SW 1271 (cell line): ENCODE measurements at places on chromosomes 11 and 22.

DNA sequence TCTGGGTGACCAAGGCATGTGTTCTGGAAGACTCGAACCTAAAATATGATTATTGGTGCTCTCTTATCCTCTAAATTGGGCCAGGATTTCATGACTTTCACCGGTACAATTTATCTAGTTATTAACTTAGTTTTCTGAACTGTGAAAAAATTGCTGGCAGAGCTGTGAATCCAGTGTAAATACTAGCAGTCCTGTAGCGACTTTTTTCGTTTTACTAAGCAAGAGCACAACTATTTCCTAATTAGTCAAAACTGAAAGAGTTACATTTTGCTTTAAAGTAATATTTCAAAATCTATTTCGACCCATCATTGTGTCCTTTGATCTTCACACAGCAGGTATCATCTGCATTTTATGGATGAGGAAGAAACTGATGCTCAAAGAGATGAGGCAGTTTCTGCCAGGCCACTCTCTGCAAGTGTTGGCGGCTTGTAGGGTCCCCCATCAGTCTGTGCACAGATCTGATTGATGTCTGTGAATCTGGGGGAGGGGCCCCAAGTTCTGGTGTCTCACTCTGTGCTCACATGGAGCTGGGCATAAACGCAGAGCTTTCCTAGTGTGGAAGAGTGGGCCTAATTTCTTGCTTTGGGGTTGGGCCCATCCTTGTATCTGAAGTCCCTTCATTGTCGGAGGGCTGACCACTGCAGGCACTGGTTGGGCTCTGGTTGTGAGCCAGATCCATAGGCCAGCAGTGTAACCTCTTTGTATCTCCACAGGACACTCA, 1.4 kb upstream of the TRMT2A start:
- no peak for DNase-seq

DNA sequence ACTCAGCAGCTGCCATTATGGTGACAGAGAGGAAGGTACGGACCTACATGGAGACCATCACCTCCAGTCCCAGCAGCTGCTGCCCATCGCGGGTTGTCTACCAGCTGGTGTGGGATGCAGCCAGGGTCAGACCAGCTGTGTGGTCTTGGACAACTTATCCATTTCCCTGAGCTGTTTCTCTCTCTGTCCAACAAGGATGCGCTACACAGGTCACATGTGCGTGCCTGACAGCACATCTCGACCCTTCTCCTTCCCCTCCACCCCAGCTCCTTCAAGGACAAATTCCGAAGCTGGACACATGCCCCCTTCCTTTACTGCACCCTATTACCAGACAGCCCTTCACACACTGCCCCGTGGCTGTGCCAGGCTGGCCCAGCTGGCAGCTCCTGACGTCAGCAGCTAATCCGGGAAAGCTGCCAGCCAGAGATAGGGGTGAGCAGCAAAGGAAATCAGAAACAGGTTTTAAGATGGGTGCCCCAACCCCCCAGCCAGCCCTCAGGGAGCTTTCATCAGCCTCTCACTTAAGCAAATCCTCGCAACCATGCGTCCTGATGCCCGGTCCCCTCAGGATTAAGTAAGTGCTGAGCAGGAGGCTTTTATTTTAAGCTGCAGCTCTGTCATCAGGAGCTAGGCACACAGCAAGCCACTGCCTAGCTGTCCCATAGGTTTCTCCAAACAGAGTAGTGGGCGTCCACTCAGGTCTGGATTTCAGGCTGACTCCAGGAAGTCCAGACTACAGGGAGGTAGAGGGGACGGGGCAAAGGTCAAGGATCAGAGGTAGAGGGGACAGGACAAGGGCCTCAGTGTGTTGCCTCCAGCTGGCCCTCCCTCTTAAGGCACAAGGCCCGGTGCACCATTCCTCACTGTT, 20.3 kb downstream of the TEF start:
- no peak for DNase-seq

DNA sequence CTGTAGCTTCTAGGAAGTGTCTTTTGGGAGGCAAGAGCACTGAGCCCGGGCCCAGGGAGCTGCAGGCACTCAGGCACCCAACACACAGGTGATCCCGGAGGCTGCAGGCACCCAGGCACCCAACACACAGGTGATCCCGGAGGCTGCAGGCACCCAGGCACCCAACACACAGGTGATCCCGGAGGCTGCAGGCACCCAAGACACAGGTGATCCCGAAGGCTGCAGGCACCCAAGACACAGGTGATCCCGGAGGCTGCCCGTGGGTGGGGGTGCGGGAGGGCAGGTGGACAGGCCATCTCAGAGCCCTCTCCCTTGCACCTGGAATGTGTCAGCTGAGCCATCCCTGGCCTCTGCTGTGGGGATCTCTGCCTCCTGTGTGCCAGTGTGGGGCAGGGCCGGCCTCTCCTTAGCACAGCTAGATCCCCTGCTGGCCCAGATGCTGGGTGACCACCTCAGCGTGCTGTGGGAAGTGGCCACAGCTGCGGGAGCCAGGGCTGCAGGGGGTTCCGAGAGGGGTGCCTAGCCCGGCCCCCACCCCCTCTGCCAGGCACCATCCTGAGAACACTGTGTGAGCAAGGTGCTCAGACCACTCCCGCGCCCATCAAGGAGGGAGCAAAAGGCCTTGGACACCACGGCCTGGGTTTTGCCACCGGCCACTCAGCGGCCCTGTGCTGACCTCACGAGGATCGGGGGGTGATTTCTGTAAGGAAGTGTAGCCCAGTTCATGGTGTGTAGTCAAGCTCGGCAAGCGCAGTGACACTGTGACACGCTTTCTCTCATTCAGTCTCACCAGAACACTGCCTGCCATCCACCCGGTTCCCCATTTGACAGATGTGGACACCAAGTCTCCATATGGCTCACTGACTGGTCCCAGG, 14.2 kb downstream of the MRGPRG start:
- no peak for DNase-seq

GRCh38 chr11:19763330-19763729, 50.7 kb downstream of the NAV2 start:
- no peak for DNase-seq

DNA sequence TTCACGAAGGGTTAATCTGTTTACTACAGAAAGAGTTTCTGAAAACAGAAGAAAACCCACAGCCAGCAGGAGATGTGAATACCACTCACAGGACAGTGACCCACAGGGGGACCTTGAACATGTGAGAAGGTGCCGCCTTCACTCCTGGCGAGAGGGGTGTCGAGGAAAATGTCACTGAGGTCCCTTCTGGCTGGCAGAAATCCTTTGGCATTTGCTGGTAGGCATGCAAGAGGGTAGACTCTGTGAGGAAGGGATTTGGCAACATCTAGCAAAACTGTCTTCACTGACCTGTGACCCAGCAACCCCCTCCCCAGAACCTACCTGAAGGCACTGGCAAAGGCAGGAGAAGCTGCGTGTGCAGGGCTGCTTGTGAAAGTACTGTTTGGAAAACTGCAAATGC, 8.6 kb downstream of the KCNQ1 start:
- DNase-seq, result no peak

DNA sequence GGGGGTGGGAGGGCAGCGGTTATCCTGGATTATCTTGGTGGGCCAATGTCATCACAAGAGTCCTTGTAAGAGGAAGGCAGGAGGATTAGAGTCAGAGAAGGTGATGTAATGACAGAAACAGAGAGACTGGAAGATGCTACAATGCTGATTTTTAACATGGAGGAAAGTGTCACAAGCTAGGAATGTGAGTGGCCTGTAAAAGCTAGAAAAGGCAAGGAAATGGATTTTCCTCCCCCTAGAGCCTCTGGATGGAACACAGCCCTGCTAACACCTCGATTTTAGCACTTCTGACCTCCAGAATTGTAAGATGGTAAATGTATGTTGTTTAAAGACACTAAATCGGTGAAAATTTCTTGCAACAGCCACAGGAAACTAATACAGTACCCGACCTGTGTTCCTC, 109.3 kb downstream of the MN1 start:
- no peak for DNase-seq

DNA sequence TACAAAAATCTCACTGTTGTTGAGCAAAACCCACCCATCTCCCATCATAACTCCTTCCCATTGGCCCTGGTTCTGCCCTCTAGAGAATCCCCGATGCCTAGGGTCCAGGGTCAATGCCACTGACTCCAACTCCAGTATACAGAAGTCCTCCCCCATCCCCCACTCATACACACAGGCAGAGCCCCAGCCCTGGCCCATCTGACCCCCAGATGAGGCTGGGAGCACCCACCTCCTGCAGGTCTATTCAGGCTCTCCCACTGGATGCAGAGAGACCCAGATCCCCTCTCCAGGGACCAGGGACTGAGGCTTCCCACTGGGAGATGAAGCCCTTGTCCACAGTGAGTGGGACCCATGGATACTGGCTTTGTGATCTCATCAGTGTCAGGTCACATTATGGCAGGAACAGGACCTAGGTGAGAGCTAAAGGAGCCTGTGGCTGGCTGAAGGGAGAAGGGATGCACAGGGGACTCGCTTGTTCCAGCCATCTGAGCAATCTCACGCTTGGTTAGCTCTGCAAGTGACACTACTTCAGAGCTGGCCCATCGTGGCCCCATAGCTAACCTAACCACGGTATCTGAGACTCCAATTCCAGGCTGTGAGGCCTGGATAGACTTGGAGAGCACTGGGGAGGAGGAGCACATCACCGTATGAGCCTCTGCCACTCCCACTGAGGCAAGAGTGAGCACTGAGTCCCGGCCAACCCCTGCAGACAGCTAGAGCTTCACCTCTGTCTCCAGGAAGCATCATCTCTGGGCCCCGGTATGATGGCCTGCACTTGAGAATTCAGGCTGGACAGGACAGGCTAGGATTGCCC, 35.7 kb downstream of the TRIM29 start:
- no peak for DNase-seq

DNA sequence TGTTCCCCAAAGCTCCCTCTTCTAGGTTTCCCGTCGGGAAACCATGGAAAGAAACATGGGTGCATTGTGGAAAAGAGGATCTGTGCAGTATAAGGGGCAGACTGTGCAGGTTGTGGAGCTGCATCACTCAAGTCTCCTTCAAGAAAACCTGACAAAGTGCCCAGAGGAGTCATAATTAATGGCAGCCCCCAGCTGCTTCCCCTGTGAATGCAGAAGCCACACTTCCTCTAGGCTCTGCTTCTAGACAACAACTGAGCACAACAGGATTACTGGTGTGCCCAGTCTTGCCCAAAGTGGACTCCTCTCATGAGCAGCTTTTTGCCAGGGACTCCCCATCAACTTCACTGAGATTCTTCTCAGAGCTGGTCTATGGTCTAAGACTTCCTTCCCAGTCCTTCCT, 42.6 kb upstream of the SCUBE2 start:
- DNase-seq, result no peak

- no peak for DNase-seq
Observed at GRCh38 chr11:34174412-34175041, 69.1 kb downstream of the NAT10 start.

DNA sequence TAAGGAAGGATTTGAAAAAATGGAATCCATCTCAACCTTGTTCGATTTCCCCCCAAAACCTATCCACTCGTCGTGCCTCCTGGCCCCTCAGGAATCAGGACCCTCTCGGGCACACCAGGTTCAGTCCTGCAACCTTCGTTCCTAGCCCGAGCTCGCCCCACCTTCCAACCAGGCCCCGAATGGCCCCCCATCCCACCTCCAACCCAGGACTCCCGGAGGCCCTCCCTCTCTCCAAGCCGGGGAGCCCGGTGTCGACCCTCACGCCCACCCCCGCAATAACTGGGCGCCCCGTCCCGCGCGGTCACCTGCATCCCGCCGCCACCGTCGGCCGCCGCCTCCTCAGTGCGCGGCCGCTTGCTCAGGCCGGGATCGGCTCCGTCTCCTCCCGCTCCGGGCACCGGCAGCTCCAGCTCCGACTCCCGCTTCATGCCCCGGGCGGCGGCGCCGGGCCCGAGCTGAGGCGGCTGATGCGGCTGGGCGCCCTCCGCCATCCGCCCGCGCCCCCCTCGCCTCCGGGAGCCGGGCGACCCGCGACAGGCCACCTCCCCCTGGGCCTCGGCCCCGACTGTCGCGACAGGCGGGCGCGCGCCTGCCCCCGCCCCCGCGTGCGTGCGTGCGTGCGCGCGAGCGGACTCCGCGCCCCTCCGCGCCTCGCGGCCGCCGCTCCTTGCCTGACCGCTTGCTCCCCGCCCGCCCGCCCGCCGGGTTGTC, 534 bp downstream of the RBFOX2 start:
- DNase-seq, result no peak

DNA sequence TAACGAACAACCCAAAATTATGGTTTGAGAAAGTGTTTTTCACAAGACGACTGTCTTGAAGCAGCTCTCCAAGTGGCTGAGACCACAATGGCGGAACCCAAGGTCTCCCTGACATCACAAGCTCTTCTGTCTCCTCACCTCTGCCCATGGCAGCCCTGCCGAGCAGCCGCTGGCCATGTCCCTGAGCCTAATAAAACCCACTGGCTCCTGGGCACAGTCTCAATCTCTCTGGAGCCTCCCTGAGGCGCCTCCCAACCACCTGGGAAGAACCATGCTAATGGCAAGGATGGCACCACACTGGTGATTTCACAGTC, 50.0 kb downstream of the CLTCL1 start:
- no peak for DNase-seq

- no peak for DNase-seq
Observed at GRCh38 chr11:61928606-61929005, 11.2 kb upstream of the RAB3IL1 start.

DNA sequence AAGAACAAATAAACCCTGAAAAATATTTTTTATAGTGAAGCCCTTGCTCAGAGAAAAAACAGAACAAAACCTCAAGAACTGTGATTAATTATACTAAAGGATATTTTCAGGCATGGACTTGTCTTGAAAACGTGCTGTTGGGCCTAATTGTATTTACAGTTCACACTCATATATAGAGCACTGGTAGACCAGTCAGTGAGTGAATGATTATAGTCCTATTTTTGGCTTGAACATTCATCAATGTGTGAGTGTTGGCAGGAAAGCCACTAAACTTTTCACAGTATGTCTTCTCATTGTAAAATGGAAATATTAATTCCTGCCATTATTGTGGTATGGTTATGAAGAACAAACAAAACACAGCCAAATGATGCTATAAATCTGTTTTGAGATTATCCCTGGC, 462.8 kb downstream of the KCNA4 start:
- no peak for DNase-seq

GRCh38 chr22:37748659-37749058, 51.8 kb downstream of the TRIOBP start:
- no peak for DNase-seq

DNA sequence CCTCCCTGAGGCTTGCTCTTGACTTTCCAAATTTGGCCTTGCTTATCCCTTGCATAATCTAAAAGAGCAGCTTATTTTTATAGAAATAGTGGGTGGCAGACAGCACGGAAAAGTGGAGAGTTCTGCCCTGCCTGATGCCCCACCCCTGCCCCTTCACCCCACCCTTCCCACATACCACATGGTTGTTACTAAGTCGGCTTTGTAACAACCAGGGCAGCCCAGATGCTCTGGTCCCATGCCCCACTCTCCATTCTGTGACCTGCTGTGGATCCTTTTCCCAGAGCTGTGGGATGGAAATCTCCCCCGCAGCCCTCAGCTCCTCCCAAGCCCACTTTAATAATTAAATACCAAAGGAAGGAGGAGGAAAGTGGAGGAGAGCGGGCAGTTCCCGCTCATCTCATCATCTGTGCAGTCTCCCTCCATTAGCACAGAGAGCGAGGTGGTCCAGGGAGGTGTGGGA, 10.9 kb downstream of the MRGPRF start:
- no peak for DNase-seq

GRCh38 chr11:122850076-122850631, 11.9 kb downstream of the CRTAM start:
- no peak for DNase-seq
